ENCODE measurements at places on chromosomes 1 and 21.

GRCh38 chr1:173864179-173864867, 3.5 kb downstream of the GAS5 start:
- H3K4me3 ChIP-seq = no peak overlapping the region
- no peak for DNase-seq
- H3K4me1 ChIP-seq = no peaks in the 10 kb centered on the region
- no peaks in the 10 kb centered on the region for H3K27me3 ChIP-seq

DNA sequence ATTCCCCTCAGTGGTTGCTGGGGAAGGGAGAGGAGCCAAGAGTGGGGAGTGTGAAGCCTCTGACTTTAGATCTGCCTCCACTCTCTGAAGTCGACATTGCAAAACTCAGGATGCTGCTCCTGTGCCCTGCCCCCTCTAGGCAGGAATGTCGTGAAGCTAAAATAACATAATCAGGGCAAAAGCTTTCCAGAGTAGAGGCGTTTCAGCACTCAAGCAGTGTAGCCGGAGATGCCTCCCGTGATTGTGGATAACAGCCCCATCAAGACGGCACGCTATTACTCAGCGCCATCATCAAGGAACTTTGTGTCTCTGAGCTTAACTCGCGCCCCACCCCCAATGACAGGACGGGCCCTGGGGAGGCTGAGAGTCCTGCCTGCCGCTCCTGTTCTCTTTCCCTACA, 60.0 kb downstream of the FBXO2 start:
- H3K4me3 ChIP-seq = no peak overlapping the region
- no peaks in the 10 kb centered on the region for H3K36me3 ChIP-seq
- H3K27me3 ChIP-seq = no peaks in the 10 kb centered on the region
- H3K4me1 ChIP-seq = no peaks in the 10 kb centered on the region
- peak; percentile 33 for DNase-seq
- no peak overlapping the region for H3K27ac ChIP-seq

DNA sequence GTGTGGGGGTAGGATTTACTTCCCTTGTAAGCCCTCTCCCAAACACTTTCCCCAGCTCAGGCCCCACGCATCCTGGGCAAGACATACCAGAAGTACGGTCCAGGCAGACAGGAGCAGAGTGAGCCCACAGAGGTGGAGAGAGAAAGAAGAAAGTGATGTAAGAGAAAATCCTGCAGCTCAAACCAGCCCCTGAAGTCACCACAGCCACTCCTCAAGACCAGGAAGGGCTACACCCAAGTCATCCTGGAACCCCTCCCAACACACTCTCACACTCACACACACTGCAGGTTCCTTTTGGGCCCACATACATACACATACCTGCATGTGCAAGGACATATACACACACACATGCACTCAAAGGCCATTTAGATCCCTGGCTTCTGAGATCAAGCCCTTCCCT, 106.8 kb downstream of the SYT2 start:
- no peak overlapping the region for H3K4me3 ChIP-seq
- no peaks in the 10 kb centered on the region for H3K27me3 ChIP-seq
- no peak for DNase-seq
- no peak overlapping the region for H3K27ac ChIP-seq
- H3K4me1 ChIP-seq = no peaks in the 10 kb centered on the region
- no peaks in the 10 kb centered on the region for H3K36me3 ChIP-seq

DNA sequence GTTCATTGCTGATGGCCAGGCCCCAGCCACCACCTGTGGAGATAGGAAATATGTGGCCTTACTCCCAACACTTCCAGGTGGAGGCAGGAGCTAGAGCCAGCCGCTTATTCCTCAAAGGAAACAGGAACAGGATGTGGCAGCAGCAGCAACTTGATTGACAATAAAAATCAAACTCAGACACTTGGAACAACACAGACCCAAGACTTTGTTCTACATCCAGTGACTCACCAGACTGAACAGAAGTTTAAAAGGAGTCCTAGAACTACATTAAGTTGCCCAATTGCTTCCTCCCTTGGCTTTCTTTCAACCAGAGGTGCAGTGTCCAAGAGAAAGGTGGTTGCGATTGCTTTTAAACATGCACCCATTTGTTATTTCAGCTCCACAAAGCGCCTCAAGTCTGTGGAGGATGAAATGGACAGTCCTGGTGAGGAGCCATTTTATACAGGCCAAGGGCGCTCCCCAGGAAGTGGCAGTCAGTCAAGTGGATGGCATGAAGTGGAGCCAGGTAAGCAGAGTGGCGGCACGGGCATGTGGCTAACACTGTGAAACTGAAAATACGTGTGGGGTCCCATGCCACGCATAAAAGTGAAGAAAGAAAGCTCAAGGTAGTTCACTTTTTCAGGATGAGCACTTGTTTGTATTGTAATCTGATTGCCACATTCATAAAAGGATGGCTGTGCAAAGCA, 276.6 kb downstream of the NFIA start:
- DNase-seq = no peak
- H3K36me3 ChIP-seq = no peaks in the 10 kb centered on the region
- no peaks in the 10 kb centered on the region for H3K4me1 ChIP-seq
- H3K27me3 ChIP-seq = no peaks in the 10 kb centered on the region
- H3K4me3 ChIP-seq = no peak overlapping the region

GRCh38 chr1:173509797-173510196, 32.7 kb downstream of the PRDX6 start:
- H3K4me1 ChIP-seq = peaks cover 4% of the 10 kb centered on the region
- DNase-seq = no peak
- no peak overlapping the region for H3K27ac ChIP-seq

DNA sequence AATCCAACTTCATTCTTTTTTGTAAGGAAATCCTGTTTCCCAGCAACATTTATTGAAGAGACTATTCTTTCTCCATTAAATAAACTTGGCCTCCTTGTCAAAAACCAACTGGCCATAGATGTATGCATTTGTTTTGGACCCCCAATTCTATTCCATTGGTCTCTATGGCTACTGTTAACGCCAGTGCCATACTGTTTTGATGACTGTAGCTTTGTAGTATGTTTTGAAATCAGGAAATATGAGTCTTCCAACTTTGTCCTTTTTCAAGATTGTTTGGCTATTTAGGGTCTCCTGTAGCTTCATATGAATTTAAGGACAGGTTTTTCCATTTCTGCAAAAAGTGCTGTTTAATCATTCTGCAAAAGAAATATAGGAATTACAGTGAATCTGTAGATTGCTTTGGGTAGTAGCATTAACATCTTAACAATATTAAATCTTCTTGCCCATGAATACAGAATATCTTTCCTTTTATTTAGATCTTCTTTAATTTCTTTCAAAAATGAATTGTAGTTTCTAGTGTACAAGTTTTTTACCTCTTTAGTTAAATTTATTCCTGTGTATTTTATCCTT, 61.3 kb downstream of the ITGB3BP start:
- no peak for DNase-seq
- no peaks in the 10 kb centered on the region for H3K36me3 ChIP-seq

DNA sequence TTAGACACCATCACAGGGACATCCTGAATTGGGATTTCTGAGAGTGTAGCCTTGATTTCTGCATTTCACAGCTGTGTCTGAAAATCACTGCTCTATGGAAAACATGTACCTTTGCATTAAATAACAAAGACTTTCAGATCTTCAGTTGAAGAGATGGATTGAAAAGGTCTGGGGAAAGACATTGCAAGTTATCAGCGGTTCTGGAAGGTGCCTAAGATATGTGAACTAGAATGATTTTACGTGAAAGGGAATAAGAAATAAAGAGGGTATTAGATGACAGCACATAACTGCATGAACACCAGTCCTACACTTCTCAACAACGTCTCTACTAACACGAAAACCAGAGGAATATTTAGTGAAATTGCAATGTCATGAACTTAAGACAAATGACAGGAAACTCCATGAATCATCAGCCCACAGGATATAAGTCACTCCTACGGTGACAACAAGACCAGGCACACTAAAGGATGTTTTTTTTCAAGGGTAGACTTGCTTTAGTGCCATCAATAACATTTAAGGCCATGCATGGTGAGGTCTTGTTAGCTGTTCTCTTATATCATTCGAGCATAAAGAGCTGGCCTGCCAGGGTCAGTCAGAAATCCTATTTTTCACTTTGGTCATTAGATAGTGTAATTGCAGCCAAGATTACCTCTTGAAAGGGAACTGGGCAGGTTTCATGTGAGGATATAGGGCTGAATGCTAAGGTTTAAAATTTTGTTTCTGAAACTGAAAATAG, 283.1 kb downstream of the GRIK1 start:
- H3K4me1 ChIP-seq = no peaks in the 10 kb centered on the region
- H3K4me3 ChIP-seq = no peak overlapping the region
- no peaks in the 10 kb centered on the region for H3K27me3 ChIP-seq
- H3K36me3 ChIP-seq = no peaks in the 10 kb centered on the region
- H3K27ac ChIP-seq = no peak overlapping the region

GRCh38 chr1:204409123-204409522, 2.5 kb downstream of the PPP1R15B start:
- H3K27me3 ChIP-seq = no peaks in the 10 kb centered on the region
- H3K4me3 ChIP-seq = peak overlapping the region; percentile 52
- no peak overlapping the region for H3K27ac ChIP-seq

GRCh38 chr1:92443893-92444292, 42.8 kb downstream of the GFI1 start:
- H3K4me3 ChIP-seq = no peak overlapping the region
- H3K4me1 ChIP-seq = peaks cover 2% of the 10 kb centered on the region
- no peak for DNase-seq
- no peaks in the 10 kb centered on the region for H3K36me3 ChIP-seq

DNA sequence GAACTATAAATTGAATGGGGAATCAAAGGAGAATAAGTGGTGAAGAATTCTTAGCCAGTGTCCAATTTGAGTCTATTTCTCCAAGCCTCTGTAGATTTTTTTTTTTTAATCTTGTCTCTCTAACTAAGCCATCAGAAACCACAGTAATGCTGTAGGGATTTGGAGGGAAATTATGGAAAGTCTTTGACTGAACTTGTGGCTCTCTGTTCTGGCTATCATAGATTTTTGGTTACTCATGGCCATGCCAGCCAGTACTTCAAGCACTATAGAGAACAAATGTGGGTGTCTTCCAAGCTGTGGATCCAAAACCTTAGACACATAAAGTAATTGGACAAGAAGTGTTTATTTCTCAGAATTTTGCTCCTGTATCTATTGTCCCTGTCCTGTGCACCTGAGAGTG, 147.9 kb downstream of the LRRC40 start:
- no peaks in the 10 kb centered on the region for H3K27me3 ChIP-seq
- no peak overlapping the region for H3K4me3 ChIP-seq
- no peak for DNase-seq
- no peak overlapping the region for H3K27ac ChIP-seq
- no peaks in the 10 kb centered on the region for H3K36me3 ChIP-seq
- H3K4me1 ChIP-seq = no peaks in the 10 kb centered on the region

DNA sequence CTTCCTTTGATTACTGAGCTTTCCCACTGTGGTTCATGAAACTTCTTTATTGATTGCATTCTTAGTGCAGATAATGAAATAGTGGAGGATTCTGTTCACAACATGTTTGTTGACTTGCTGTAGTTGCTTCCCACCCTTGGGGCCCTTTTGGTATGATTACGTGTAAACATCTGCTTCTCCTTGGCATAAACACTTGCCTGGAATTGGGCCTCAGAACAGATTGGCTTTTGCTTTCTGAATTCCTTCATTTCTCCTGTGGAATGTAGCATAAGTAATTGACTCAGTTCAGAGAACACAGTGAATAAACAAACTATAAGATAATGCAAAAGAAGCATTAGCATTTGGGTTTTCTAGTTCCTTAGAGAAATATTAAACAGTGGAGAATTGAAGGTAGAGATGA, 59.5 kb upstream of the LAMC2 start:
- H3K4me1 ChIP-seq = no peaks in the 10 kb centered on the region
- H3K27ac ChIP-seq = no peak overlapping the region
- H3K36me3 ChIP-seq = peaks cover 11% of the 10 kb centered on the region
- no peak overlapping the region for H3K4me3 ChIP-seq
- no peaks in the 10 kb centered on the region for H3K27me3 ChIP-seq
- DNase-seq = no peak

DNA sequence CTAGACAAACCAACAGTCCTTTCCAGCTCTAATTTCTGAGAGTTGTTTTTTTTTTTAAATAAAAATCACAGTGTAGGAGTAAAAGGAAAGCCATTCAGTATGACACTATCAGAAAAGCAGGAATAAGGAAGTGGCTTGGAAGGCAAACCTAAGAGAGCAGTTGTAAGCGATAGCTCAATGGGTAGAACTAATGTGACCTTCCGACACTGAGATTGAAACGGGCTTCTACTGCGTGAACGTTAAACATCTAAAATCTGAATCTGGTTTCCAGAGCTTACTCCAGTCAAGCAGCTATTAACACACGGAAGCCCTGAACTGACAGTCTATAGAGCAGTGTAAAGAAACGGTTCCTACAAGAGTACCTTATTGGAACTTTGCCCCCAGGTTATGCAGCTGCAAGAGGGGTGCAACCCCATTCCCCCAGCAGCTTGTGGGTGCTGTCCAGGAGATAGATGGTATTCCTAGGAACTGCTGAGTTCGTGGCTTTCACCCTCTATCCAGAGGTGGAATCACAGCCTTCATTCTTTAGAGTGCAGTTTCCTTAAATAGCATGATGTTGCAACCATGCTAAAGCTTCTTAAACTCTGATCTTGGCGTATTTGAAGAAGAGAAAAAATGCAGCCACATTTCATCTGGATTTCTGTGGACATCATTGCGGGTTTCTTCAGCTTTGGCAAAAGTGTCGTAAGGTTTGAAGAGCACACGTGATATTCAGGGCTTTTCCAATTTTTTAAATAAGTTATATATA, 3.3 kb upstream of the IRF2BP2 start:
- DNase-seq = no peak
- peaks cover 6% of the 10 kb centered on the region for H3K4me1 ChIP-seq
- H3K36me3 ChIP-seq = no peaks in the 10 kb centered on the region
- no peak overlapping the region for H3K27ac ChIP-seq
- no peak overlapping the region for H3K4me3 ChIP-seq

GRCh38 chr1:222547944-222548671, at the start of gene HHIPL2:
Gene HHIPL2 (minus strand): TSS chr1:222548104. CDS start chr1:222548044, 60 bp downstream.
- no peak for DNase-seq
- H3K4me3 ChIP-seq = no peak within 1 kb of the TSS
- no peaks in the 10 kb centered on the region for H3K36me3 ChIP-seq

- no peak for DNase-seq
- no peak overlapping the region for H3K4me3 ChIP-seq
- no peaks in the 10 kb centered on the region for H3K27me3 ChIP-seq
- no peaks in the 10 kb centered on the region for H3K36me3 ChIP-seq
Observed at GRCh38 chr1:43239484-43239883, 30.3 kb upstream of the TMEM125 start.

GRCh38 chr1:83497563-83497962, 501.4 kb downstream of the TTLL7 start:
- H3K27ac ChIP-seq = no peak overlapping the region
- no peaks in the 10 kb centered on the region for H3K36me3 ChIP-seq
- no peaks in the 10 kb centered on the region for H3K4me1 ChIP-seq
- no peak overlapping the region for H3K4me3 ChIP-seq

- H3K4me1 ChIP-seq = no peaks in the 10 kb centered on the region
- H3K27ac ChIP-seq = no peak overlapping the region
- H3K27me3 ChIP-seq = no peaks in the 10 kb centered on the region
Observed at GRCh38 chr21:46205166-46205565, 20.9 kb upstream of the SPATC1L start.

GRCh38 chr1:166089804-166090203, 77.0 kb downstream of the FAM78B start:
- no peak overlapping the region for H3K4me3 ChIP-seq
- H3K27me3 ChIP-seq = no peaks in the 10 kb centered on the region
- DNase-seq = no peak
- no peaks in the 10 kb centered on the region for H3K36me3 ChIP-seq
- H3K4me1 ChIP-seq = no peaks in the 10 kb centered on the region

Data from iPS DF 6.9 (cell line).